ENCODE measurements at places on chromosomes 16 and 17.

DNA sequence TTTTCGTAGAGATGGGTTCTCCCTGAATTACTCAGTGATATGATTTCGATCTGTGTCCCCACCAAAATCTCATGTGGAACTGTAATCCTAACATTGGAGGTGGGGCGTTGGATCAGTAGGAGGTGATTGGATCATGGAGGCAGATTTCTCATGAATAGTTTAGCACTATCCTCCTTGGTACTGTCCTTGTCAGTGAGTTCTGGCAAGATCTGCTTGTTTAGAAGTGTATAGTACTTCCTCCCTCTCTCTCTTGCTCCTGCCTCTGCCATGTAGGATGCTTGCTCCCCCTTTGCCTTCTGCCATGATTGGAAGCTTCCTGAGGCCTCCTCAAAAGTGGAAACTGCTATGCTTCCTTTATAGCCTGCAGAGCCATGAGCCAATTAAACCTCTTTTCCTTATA lies 22.9 kb downstream of the PIGL start:
- no peak for DNase-seq

DNA sequence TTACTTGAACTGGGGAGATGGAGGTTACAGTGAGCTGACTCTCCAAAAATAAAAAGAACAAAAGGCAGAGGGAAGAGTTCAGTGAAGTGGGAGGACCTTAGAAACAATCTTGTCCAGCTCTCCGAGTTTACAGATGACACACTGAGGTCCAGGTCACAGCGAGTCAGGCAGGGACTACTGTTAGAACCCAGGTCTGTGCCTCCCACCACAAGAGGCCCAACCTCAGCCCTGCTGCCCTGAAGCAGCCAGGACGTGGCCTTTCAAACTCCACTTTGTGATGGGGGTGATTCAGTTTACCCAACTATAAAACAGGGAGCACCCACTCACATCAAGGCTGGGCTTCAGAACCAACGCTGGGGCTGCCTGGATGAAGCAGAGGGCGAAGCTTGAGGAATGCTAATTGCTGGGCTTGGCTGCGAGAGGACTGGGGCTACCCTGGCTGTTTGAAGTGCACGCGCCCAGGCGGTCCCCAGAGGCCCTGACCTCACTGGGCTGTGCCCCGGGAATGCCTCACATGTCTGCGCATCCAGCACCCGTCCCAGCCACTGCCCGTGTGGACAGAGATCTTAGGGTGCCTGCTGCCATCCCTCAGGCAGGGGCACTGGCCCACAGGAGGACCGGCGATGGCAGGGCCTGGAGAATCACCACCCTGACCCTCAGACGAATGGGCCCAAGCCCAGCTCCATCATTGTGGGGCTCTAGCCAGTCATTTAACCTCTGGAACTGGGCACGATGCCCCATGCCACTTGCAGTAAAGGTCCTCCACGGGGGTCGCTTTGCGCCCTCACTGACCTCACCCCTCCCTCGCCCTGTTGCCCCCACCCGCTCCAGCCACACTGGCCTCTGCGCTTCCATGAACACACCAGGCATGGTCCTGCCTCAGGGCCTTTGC lies 11.4 kb downstream of the SLC5A10 start:
- no peak for DNase-seq

DNA sequence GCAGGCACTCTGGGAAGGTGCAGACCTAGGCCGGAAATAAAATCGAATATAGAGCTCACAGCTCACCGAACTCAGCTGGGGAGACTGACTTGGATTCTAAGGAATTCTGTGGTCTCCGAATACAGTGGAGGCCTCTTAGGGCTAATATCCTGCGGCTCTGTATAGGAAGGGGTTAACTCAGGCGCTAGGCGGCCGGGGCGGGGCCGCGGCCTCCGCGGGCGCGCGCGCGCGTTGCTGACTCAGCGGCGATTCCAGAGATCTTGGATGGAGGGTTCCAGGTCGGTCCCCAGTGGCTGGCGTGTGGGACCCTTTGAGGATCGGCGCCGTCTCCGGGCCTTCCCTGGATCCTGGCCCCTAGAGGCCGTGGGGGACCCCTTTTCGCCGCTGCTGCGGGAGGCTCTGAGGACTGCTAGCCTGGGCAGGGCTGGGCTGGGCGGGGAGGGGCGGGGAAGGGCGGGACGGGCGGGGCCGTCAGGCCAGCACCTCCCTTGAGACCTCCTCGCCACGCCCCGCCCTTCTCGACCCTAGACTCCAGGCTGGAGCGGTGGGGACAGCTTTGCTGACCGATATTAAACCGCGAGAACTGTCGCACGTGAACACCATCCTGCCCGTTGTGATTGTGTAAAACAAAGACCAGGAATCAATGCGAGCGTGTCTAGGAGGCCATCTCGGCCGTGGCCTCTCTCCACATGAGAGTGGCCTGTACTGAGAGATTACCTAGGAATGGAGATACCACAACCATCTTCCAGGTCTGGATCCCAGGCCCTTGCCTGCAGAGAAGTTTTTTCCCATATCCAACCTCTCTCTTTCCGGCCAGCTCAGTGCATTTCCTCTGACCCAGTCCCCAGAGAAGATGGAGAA lies 1.4 kb upstream of the PLEKHH3 start:
- peak; percentile 91 for DNase-seq

DNA sequence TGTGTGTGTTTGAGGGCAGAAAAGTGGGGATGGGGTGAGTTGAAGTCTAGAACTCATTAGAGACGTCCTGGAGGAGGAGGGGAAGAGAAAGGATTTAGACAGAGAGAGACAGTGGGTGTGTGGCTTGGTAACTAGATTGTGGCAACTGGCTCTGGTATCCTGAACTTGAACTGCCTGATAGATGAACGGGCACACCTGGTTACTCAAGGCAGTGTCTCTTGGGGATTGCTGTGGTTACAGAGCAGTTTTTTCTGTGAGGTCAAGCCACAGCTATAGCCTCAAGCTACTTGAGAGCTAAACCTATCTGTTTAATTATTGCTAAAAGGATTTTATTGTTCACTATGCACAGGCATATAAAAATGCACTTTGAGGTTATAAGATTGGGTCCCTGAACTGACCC lies 29.8 kb upstream of the MYH2 start:
- DNase-seq, result no peak

DNA sequence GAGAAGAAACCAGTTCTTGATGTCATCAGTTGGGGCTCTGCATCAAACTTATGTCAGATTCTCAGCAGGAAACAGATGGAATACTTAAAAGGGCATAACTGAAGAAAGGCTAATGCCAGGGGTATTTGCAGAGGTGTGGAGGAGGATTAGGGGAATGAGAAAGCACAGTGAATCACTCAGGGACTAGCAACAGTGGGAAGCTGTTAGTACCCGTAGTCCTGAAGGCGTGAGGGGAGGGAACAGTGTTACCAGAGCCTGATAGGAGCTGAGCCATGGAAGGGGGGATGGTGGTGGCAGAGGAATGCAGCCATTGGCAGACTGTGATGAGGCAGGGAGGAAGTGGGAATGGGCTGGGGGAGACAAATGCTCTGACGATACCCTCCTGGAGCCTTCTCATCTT lies 162.3 kb downstream of the UTP18 start:
- no peak for DNase-seq

DNA sequence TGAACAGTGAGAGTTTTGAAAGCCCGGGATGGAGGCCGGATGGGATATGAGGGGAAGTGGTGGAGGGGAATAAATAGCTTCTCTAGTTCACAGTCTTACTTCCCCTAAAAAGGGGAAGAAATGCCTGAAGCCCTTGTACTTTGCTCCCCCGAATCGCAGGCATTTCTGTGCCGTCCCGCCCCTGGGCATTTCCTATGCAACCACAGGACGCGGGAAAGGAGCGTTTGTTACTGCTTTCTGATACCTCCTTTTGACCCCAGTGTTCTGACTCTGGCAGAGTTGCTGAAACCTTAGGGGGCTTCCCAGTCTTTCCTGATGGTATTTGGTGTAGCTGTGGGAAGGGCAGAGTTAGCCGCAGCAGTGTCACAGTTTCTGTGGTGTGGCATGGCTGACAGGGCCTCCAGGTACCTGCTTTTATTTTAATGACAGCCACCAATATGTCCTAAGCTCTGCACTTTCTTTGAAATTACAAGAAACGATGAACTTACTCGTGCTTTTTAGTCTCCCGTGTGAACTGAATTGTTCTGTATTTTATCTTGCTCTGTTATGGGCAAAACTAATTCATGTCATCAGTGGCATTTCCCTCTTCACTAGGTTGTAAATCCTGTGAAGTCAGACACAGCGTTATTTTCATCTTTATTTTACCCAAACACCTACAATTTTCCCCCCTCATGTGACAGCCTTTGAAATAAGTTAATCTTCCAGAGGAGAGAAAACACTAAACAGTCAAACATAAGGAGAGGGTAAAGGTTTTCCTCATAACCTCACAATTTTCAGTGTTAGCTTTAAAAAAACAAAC lies 27.1 kb downstream of the USP10 start:
- no peak for DNase-seq

- DNase-seq, result no peak
Measured at GRCh38 chr16:56669005-56669839, at the start of gene MT1H. MT1H (plus strand) TSS chr16:56669814; CDS start chr16:56669885, 71 bp downstream.

DNA sequence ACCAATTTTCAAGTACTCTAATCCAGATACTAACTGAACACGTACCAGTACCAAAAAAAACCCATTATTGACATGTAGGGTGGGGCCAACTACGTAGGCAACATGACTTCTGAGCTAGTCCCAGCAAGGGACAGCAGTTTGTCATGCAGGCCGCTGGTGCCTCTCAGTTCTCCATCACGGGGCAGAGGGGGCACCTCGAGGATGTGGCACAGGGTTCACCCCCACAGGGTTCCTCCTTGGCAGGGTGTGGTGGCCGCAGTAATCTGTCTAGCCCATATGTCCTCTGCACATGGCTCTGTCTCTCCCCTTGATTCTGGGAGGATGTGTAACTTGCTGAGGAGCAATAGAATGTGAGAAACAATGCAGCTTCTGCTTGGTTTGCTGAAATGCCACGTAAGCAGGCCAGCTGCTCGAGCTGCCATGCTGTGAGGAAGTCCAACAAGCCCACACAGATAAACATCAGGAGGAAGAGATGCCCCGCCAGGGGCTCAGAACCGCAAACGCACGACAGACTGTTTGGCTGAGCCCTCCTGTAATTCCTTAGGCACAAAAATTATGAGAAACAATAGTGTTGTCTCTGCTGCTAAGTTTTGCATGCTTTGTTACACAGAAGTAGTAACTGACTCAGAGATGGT lies 62.4 kb downstream of the NT5M start:
- no peak for DNase-seq

DNA sequence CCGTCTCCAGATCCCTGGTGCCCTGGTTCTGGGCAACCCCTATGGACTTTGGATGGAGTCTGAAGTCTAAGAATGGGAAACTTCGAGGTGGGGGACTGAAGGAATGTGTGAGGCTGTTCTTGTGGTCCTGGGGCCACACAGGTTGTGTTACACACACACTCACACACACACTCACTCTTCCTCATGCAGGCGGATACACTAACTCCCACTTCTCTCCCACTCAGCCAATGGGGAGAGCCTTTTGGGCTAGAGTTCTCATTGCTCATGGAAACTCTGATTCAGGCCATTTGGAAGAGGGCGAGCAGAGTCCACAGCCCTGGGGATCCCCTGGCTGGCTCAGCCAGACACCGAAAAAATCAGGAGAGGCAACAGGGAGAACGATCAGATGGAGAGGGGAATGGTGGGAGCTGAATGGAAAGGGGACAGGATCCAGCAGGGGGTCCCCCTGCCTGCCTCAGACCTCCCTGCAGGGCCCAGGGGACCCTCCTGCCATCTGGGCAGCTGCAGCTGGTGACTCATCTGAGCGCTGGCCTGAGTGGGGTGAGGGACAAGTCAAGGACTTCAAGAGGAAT lies 9.1 kb downstream of the IGFBP4 start:
- DNase-seq, result no peak

DNA sequence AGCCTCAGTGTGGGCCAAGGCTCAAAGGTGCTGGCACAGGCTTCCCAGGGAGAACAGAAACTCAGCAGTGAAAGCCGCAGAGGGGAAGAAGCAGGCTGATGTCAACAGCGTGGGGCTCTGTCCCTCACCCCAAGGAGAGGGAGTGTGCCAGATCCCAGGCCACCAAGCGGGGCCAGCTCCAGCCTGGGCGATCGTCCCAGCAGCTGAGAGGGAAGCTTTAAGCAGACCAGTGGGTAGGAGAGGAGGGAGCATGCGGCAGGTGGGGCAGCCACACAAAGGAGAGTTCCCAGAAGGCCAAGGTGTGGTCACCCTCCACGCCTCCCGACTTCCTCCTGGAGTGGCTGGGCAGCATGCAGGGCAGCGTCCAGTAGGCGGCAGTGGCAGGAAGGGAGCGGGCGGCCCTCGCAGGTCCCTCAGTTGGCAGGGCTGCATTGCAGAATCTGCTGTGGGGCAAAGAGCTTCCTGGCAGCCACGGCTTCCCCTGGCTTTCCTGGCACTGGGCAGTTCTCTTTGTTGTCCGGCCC lies 6.0 kb downstream of the SYNGR2 start:
- DNase-seq, result no peak

- no peak for DNase-seq
Measured at GRCh38 chr16:11526655-11527350, 59.9 kb downstream of the LITAF start.

DNA sequence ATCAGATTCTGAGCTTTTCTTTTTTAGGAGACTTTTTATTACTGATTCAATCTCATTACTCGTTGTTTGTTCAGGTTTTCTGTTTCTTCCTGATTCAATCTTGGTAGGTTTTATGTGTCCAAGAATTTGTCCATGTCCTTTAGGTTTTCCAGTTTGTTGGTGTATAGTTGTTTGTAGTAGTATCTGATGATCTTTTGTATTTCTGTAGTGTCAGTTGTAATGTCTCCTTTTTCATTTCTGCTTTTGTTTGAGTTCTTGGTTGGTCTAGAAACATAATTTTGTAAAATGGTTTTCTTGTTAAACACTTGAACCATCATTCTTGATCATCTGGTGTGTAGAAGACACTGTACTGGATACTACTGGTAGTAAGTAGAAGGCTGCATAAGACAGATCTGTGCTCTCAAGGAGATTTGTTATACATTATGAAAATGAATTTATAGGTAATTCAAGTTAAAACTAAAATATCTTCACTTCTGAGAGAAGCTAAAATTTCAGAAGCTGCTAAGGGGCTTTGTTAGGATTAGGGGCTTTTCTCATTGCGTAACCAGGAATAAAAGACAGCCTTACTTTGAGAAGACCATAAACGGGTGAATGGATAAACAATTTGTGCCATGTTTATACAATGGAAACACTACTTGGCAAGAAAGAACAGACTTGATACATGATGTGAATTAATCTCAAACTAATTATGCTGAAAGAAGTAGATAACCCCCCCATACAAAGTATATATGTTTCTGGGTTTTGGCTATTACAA lies 44.0 kb downstream of the NSRP1 start:
- no peak for DNase-seq

GRCh38 chr16:65384441-65384840 lies 262.6 kb upstream of the CDH11 start:
- no peak for DNase-seq

DNA sequence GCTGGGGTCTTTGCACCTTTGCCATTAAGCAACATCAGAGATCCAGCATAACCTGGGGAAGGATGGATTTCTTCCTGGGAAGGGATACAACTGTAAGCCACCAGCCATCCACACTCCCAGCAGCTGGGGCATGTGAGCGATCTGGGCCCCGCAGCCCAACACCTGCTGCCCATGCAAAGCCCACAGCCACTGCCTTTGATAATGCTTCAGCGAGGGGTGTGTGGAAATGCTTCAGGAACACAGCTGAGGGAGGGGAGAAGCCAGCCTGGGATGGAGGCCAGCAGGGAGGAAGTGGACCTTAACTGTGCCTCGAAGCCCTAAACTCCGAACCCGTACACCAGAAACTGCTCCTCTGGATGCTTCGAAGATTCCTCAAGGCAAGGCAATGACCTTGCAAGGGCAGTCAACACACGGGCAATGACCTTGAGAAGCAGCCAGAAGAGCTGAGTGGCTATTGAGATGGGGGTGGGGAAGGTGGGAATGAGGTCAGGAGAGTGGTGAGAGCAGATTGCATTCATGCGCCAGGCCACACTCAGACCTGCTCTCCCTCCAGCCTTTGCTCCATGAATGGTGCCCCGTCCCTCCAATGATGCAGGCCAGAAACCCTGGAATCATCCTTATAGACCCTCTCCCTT lies 49.1 kb downstream of the KATNIP start:
- no peak for DNase-seq
